ENCODE measurements at places on chromosomes 7 and 10.

DNA sequence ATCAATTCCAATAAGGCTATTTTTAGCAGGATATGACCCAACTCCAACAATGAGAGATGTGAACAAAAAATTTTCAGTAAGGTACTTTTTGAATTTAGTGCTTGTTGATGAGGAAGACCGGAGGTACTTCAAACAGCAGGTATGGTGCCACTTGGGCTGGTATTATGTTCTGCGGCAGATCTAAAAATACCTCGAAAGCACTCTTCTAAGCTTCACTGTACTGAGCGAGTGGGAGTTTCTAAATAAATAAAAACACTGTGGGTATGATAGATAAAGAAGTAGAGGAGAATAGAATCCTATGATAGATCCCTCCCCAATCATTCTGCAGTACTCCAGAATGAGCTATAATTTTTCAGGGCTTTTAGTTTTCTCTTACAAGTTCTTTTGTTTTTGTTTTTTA is 11.5 kb upstream of the SUPV3L1 start:
- DNase-seq = no peak

GRCh38 chr10:127872871-127873600 is 19.7 kb downstream of the CLRN3 start:
- DNase-seq = no peak

DNA sequence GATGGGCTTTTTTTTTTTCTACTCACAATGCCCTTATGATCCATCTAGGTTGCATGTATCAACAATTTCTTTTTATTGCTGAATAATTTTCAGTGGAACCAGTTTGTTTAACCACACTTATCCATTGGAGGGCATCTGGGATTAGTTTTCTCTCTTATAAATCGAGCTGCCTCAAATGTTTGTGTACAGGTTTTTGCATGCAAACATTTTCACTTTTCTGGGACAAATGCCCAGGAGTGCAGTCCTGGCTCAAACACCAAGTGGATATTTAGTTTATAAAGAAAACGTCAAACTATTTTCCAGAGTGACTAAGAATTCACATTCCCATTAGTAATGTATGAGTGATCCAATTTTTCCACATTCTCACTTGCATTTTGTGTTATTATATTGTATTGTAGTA is 313.4 kb downstream of the CXCL12 start:
- DNase-seq = no peak

DNA sequence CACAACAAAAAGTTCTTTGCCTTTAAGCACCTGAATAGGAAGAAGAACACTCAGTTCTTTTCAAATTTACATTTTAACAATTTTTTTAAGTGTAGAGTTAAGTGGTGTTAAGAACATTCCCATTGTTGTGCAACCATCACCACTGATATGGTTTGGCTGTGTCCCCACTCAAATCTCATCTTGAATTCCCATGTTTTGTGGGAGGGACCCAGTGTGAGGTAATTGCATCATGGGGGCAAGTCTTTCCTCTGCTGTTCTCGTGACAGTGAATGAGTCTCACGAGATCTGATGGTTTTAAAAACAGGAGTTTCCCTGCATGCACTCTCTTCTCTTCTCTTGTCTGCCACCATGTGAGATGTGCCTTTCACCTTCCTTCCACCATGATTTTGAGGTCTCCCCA is 155.7 kb downstream of the PLXNA4 start:
- DNase-seq = no peak

DNA sequence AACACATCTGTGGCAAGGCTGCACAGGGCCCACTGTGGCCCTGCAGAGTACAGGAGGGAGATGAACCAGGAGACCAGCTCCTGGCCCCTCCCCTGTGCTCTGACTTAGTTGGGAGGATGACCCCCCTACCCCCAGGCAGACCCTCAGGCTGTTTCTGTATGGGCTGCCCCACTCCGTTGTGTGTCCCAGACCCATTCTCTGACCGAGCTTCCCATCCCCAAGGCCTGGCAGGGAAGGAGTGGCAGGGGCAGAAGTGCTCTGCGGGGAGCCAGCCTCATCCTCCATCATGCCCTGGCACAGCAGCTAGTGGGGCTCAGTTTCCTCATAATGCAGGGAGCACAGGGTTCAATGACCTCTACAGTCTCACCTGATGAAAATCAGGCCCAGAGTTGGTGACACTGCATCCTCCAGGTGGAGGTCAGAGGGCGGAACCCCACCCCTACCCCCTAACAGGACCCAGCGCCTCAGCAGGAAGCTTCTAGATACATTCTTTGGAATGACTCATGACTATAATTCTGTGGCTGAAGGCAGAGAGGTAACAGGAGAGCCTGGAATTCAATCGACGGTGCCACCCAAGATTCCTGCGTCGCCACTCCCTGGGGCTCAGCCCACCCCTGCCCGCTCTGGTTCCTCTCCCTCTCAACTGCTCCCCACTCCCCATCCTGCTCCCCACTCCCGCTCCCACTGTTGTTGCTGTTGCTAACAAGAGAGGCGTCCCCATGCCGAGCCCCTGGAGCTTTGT is 18.2 kb downstream of the PODXL start:
- no peak for DNase-seq

- DNase-seq = peak; percentile 79
Measured at GRCh38 chr10:3763035-3763456, 22.0 kb downstream of the KLF6 start.

DNA sequence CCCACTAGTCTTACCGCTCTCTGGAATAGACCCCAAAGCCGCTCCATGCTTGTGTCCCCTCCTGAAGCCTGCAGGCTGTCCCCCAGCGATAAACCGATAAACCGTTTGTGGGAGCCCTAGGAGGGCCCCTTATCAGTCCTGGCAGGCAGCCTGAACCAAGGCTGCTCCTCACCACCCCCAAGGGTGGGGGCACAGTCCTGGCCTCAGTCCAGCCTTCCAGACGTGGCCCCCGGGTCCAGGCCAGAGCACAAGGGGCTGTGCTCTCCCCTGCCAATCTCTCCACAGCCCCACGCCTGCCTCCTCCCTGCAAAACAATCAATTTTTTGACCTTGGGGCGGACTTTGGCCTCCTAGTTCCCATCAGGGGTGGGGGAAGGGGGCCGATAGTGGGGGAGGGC is at the start of gene TFR2:
Gene TFR2, minus strand, starts transcription at position 90 of the 397 bp plus-strand sequence. Its CDS starts 43 bp downstream, at position 47.
- no peak for DNase-seq

GRCh38 chr10:74922921-74923320 is 96.5 kb downstream of the KAT6B start:
- no peak for DNase-seq

DNA sequence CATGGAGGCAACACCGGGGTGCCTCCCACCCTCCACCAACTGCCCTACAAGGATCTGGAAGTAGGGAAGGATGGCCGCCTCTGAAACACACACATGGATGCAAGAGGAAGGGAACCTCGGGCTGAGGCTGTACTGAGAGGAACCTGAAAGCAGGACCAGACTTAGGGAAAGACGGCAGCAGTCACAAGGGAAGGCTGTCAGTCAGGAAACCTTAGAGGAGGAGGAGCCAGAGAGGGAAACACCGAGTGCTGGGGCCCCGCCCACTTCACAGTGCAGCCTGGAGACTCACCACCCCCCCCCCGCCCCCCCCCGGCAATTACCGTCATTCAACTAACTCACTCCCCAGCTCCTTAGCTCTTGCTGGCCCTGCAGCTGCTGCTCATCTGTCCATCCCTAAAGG is 2.5 kb downstream of the CYREN start:
- no peak for DNase-seq

DNA sequence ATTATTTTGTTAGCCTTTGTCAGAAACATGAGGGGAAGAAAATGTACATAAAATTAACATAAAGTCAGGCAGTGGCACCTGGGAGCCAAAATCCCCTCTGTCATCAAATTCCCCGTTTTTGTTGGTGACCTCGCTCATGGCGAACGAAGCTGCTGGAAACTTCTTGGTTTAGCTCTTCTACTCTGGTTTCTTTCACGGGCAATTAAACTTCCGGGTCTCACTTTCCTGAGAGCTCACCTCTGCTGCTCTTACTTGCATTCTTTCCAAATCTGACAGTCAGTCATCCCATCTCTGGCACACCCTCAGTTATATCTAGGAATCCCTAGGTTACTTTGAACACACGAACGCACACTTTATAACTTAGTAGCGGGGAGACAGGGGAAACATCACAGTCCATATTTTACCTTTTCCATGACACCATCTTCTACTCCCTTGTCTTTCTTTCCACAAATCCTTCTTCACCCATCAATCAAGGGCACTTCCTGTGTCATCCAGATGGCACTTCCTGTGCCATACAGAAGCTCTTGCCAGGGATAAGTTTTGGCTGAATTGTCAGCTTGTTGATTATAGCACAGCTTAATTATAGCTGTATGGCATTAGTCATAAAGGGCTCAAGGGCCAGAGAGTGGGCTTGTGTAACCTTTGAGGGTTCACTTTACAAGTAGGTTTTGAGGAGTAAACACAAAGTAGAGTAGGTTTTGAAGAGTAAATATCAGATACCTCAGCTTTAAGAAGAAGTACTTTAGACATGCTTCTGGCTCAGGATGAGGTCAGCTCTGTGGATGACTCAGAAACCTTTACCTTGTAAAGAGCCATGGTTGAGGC is 105.1 kb downstream of the GATA3 start:
- no peak for DNase-seq

DNA sequence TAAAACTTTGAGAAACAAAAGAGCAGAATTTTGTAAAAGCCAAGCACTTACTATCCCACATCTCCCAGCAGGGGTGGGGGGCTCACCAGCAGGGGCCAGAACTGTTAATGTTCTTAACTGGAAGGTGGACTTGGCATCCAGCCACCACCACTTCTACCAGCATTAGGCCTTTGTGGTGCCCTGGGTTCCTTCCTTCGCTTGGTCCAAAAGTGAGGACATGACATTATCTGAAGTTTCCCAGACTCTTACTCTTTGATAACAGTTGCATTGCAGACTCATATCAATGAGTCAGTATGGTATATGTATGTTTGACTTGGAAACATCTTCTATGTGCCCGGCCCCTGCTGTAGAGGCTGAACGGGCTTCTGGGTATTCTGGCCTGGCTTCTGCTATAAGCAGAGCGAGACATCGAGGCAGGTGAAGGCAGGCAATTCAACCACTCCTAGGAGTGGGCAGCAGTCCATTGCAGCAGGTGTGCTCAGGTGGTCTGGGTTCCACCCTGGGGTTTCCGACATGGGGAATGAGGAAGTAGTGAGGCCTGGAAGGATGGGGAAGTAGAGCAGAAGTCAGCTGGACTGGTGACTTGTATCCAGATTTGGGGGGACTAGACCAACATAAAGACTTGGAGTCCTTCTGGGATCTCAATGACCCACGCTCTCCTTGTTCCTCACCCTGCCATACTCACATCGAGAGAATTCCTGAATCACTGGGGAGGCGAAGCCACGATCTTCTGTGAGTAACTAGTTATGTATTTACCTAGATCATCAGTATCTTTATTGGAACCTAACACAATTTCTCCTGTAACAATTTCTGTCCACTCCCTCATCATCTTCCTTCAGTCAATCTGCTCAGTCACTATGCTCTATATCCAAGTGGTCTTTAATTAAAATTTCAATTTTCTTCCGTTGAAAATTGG is 4.1 kb downstream of the ZNF777 start:
- no peak for DNase-seq

GRCh38 chr7:21023841-21024484 is 237.3 kb upstream of the SP8 start:
- DNase-seq = no peak

- DNase-seq = no peak
Measured at GRCh38 chr7:117793521-117793920, 79.7 kb downstream of the CTTNBP2 start.

DNA sequence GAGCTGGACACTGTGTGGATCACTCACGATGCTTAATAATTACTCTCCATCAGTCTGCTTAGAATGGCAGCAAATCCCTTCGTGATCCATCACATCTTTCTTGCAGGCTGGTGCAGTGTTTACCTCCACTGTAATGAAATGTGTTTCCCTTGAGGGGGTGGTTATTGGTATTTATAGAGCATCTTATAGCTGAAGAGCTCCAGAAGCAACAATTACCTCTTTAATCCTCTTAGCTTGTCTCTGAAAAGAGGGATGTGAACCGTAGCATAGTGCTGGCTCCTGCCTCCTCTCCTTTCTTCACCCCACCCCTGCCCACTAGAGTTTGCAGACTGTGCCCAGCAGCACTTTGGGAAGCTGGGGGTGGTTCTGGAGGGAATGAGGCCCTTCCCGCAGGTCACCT is 132.6 kb downstream of the CAMK1D start:
- no peak for DNase-seq

DNA sequence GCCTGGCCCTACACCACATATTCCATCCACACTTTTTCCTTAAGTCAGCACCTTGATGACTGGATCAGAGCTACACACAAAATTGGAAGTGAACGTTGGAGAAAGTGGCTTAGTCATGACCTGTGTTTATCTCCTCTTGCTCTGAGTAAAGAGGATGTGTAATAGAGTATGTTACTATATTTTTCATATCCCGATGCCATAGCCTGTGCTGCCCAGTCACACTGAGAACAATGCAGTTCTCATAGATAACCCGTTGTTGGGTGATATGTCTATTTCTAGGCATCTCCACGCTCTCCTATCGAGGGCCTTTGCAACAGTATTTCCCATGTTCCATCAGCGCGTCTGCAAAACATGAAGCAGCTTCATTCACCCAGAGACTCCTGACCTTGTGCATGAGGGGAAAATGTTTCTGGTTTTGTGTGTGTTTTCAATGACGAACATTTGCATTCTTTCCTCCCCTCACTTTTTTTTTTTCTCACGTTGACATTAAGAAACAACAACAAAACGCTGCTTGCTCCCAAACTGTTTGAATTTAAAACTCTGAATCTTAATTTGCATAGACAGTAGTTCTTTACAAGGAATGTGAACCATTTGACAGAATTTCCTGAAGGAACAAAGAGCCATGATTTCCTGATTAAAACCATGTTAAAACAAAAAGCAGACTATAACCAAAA is 43.4 kb downstream of the GRK5 start:
- DNase-seq = no peak

Data from epithelial cell of proximal tubule (primary cell).